Left kidney (tissue), 8 donors: ENCODE measurements at places on chromosomes 1 and 21.

- no peak for DNase-seq
Measured at GRCh38 chr1:221700948-221701347, 40.9 kb downstream of the DUSP10 start.

DNA sequence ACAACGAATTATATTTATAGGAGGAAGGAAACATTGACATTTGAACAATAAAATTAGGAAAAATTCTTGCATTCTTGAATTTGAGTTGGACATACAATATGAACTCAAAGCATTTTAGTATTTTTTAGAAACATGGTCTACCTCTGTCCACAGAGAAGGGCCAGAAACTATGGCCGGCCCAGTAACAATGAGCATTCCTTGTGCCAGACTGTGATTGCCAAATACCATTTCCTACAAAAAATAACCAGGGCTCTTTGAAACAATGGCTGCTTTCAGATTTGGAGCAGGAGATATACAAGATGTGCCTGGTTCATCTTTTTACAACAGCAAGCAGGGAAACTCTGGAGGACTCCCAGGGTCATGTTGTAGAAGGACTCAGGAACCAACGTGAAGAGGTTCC is 38.4 kb downstream of the NOS1AP start:
- DNase-seq = no peak

- no peak for DNase-seq
Measured at GRCh38 chr1:202586871-202587270, 123.4 kb downstream of the SYT2 start.

DNA sequence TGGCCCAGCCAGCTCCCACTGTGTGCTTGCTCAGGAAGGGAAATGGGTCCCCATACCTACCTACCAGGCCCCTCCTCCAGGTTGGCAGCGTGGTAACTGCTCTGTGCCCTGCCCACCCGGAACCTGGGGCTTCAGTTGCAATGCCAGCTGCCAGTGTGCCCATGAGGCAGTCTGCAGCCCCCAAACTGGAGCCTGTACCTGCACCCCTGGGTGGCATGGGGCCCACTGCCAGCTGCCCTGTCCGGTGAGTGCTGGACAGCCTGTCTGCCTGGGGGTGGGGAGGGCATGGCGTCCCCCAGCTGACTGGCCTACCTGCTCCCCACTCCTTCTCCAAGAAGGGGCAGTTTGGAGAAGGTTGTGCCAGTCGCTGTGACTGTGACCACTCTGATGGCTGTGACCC is 10.8 kb upstream of the LRRC71 start:
- DNase-seq = no peak

DNA sequence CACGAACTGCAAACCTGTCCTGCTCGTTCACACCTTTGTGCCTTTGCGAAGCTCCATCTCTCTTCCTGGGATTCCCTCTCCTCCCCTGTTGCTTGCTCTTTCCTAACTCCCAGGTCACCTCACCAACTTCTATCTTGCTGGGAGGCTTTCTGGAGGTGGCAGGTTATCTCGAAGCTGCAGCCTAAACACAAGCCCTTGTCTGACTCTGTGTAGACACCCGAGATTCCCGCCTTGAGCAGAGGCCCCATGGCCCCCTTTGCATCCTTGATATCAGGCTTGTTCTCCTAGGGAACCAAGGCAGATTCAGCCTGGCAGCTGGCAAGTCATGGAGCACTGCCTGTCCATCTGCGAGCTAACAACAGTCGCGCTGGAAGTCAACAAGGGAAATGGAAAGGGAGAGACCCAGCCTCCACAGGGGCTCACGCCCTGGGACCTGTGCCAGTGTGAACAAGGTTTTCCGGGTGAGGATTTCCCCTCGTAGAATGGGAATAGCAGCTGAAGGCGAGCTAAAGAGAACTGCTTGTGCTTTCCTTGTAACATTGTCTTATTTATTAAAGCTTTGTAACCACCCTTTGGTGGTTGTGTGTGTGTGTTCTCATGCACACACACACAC is 109.5 kb upstream of the JUN start:
- DNase-seq = no peak

GRCh38 chr1:93554883-93555872 is 107.3 kb downstream of the FNBP1L start:
- no peak for DNase-seq
